Astrocyte of the spinal cord (primary cell): ENCODE measurements at places on chromosomes 2 and 18.

DNA sequence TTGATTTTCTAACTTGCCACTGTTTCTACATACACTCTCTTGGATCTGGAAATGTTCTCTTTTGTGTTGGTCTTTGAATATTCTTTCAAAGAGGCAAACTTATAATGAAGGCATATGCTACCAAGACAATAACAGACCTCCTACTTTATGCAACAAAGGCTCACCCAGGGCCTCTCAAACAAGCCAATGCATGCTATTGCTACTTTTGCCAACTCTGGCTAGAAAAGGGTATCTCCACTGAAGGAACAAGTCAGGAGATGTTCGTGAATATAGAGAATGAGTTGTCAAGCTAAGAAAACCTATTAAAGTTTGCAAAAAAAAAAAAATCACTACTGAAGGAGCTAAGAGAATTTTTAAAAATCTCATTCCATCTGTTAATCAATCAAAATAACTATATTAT lies 15.9 kb upstream of the DSG2 start:
- DNase-seq: no peak

DNA sequence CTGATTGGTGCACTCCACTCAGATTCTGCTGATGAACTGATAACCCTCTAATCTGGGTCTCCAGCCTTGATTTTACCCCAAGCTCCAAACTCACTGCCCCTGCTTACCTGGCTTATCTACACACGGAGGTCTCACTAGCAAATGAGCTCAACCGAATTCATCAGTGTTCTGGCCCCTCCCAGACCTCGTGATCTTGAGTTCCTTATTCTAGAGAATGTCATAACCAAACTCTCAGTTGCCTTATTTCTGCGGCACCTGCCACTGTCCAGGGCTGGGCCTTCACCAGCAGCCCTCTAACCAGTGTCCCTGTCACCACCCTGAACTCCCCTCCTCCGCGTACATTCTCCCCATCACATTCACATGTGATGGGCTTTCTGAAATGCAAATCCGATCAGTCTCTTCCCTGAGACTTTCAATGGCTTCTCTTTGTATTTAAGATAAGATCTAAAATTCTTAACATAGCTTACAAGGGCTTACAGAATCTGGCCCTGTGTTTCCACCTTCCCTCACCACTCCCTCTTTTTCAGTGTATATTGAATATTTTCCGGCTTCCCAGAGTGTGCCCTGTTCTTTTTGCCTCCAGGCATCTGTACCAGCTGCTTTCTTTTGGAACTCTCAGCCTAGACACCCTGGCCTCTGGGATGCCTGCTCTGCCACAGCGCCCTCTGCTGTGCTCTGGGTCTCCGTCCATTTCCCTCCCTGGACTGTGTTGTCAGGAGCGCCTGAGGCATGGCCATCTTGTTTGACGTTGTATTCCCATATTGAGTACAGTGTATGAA lies 31.1 kb downstream of the NAB1 start:
- no peak for DNase-seq

- peak; percentile 54 for DNase-seq
These were observed 51.1 kb downstream of the RTN4 start for GRCh38 chr2:54999182-54999581.

DNA sequence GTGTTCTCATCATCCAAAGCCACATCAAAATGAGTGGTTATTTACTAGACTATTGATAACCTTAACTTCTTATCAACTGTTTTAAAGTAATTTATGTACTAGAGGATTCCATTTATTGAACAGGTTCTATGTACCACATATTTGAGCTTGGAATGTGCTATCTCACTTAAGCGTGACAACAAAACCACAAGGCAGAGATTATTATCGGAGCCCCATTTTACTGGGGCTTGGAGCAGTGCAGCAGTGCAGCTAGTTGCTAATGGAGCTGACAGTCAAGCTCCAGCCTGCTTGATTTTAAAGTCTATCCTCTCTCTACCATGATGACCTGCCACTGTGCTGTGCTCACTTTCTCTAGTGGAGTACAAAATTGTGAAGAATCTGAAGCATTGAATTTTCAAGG lies 24.6 kb downstream of the GCG start:
- no peak for DNase-seq

- no peak for DNase-seq
These were observed 472.0 kb downstream of the DCDC2C start for GRCh38 chr2:4175343-4175742.
